ENCODE measurements at places on chromosomes 7 and 10.

GRCh38 chr10:103915796-103916195 lies 2.2 kb downstream of the STN1 start:
- no peak for DNase-seq

DNA sequence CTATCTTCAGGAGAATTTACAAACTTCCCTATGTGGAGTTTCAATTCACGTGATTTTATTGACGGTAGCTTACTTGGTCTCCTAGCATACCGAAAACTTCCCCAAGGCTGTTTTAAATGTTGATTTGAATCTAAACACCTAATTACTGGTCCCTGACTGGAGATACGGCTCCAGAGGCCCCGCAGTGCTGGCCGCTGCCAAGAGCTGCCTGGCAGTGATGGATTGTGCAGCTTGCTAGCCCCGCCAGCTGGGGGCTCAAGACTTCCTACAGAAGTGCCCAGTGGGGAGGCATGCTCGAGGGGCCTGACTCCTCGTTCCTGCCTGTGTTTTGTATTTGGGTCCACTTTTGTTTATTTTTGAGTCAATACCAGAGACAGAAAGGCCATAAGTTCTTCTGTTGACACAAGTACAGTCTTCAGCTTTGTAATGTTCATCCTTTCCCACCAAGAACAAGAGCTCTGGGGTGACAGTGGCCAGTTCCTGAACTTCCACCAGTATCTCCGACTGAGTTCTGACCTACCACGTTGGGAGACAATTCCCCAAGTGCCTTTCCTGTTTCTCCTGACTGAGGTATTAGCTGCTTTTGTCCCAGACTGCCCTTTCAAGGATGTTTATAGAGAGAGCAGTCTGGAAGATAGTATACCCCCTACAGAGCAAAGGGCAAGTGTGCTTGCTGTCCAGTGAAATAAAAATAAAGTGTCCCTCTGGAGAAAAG lies 80.7 kb upstream of the CXCL12 start:
- no peak for DNase-seq

DNA sequence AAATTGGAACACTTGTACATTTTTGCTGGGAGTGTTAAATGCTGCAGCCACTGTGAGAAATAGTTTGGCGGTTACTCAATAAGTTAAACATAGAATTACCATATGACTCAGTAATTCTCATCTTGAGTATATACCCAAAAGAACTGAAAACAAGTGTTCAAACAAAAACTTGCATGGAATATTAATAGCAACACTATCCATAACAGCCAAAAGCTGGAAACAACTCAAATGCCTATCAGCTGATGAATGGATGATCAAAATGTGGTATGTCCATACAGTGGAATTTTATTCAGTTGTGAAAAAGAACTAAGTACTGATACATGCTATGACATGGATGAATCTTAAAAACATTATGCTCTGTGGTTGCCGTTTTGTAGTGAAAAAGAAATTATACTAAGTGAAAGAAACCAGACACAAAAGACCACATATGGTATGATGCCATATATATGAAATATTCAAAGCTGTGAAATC lies 63.0 kb upstream of the SP4 start:
- DNase-seq: no peak

DNA sequence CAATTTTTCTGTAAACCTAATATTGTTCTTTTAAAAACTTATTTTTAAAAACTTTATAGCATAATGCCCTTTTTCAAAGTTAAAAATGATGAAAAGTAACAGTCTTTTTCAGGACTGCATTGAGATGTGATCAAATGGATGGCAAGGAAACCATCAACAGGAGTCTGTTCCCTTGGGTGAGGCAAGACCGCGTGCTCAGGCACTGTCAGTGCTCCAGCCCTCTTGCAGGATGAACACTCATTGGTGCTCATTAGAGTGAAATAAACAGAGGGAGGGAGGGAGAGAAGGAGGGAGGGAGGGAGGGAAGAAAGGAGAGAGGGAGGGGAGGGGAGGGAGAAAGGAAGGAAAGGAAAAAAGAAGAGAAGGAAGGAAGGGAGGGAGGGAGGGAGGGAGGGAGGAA lies 145.7 kb upstream of the CHST15 start:
- DNase-seq: no peak

- DNase-seq: no peak
Observed at GRCh38 chr7:142111499-142111898, at the start of gene MGAM2. Gene MGAM2, plus strand, starts transcription at chr7:142111718. Its CDS starts 5,156 bp downstream, at chr7:142116874.

DNA sequence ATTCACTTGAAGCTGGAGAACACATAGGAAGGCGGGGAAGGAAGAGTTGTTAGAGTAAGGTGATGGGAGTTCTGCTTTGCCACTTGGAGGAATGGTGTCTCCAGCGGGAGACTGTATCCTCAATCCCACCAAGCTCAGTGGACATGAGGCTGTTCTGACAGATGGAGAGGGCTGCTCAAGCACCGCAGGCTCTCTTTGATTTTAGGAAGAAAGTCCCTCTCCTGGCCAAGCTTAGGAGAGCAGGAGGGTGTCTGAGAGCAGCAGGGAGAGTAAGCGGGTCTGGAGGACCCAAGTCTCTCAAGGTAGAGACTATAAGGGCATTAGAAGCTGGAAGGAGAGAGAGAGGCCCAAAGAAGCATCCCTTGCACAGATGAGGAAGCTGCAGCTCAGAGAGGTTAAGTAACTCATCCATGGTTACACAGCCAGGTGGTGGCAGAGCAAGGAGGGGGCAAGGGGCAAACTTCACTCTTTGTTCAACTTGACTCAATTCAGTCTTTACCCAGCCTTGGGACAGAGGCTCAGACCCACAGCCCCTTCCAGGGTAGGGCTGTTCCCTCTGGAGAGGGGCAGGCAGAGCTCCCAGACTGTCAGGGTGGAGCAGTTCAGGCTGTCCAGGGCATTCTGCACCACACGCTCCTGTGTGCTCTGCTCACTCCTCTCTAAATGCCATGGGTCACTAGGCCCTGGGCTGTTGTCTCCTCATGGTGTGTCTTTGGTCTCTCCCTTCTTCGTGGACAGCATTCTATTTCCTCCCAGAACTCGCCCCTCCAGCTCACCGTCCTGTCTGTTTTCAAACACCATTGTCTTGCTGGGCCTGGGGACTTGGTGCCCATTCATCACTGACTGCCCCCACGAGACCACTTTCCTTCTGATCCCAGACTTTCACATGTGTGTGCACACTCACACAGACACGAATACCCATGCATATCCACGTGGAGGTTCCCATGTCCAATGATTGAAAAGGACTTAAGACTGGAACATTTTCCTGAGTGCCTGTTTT lies 8.9 kb downstream of the CHAT start:
- DNase-seq: no peak

GRCh38 chr7:424301-424935 lies 95.2 kb downstream of the PDGFA start:
- DNase-seq: no peak

DNA sequence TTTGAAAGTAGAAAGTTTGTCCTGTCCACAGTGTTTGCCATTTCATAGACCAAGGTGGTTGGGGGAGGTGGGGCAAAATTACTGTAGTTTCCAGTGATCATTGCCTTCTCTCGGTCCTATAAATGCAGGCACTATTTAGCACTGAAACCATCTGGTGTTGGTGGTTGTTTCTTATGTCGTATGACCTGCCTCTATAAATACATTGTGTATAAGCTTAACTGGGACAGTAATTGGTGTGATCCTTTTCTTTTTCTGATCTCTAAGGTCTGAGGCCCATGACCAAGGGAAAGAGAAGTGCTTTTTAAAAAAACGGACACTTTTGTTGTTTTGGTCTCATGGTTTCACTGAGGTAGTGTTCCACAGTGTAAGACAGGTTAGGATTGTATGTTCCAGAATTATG lies 63.1 kb downstream of the AUTS2 start:
- no peak for DNase-seq

DNA sequence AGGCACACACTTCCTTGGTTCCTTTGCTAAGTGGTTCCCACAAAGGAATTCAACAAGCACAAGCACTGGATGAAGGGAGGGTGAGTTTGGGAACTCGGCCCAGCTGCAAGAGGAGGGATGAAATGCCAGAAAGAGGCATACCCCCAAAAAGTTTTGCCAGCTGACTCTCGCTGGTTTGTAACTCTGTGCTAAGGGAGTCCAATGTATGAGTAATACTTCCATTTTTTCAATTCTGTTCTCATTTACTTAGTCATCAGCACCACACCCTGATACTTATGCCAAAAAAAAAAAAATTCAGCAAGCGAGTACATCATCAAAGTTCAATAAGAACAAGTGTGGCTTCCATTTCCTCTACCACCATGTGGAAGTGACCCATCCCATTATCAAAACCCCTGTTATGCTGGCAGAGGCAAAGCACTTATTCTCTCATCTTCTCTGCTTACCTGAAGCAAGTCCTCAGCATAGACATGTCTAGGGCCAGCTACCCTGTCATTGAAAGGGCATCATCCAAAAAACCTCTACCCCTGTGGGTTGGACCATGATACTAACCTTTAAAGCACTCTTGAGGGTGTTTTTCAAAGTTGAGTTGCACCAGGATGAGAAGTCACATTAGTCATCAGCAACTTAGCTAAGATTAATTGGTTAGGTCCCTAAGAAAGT lies 6.9 kb upstream of the HYCC1 start:
- DNase-seq: no peak

DNA sequence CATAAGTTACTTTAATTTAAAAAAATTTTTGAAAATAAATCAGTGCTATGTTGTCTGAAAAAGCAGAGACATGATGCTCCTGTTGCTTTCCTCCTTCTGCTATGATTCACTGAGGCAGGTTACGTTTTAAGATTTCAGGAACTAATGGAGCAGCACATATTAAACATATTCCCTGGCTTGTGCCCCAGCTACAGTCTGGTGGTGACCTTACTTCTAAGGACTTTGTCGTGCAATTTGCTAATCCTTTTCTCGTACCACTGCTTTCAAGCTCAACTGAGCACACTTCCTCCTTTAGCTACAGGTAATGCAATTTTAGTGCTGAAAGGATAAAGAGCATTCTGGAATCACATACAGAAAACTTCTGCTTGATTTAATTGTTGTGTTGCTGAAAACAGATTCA lies 16.2 kb upstream of the PRR15 start:
- no peak for DNase-seq

GRCh38 chr7:19293431-19293830 lies 148.2 kb upstream of the FERD3L start:
- DNase-seq: no peak

DNA sequence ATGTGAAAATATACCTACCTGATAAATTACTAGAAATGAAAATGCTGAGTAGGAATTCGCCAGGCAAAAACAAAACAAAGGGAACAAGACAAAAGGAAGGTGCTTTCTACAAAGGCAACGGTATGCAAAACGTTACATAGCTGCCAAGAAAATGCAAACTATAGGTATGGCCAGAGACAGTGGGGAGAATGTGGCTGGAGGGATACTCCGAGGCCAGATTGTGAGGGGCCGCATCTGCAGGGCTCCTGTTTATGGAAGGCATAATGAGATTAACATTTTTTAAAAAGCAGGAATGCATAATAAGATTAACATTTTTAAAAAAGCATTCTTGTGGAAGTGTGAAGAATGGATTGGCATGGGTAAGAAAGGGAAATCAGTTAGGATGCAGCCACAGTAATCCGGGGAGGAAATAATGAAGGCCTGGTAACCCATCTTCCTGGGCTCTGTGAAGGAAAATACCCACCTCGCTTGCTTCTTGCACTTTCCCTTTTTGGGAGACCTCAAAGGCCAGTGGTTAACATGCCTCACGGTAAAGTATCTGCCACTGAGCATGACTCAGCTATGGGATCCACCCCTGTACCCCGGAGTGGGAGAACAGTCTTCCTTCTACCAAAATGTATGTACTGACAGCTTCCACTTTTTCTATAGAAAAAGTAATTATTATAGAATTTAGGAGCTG lies 145.8 kb upstream of the LRRN3 start:
- DNase-seq: no peak

DNA sequence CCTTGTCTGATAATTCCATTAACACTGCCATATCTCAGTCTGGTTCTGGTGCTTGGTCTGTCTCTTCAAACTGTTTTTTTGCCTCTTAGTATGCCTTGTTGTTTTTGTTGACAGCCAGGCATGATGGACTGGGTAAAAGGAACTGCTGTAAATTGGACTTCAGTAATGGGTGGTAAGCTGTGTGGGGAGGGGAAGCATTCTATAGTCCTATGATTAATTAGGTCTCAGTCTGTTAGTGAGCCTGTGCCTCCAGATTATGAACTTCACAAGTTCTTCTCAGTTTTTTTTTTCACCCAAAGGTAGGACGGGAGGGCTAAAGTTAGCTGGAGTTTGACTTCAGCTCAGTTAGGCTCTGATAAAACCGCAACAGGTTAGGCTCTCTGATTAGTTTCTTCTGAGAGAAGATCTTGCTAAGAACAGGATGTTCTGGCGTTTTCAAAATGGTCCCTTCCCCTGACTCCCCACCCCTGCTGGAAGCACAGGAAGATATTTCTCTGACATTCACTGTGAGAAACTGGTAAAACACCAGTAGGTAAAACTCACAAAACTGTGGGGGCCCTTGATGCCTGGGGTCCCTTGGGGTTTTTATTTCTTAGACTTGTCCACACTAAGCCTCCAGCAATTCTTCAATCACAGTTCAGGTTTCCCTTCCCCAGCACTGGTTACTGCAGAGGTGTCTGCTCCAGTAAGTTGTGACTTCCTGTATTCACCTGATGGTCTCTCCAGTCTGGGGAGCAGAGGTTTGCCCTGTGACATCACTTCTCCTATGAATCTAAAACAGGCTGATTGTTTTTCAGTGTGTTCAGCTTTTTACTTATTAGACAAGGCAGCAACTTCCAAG lies 43.3 kb upstream of the CCDC71L start:
- DNase-seq: no peak

DNA sequence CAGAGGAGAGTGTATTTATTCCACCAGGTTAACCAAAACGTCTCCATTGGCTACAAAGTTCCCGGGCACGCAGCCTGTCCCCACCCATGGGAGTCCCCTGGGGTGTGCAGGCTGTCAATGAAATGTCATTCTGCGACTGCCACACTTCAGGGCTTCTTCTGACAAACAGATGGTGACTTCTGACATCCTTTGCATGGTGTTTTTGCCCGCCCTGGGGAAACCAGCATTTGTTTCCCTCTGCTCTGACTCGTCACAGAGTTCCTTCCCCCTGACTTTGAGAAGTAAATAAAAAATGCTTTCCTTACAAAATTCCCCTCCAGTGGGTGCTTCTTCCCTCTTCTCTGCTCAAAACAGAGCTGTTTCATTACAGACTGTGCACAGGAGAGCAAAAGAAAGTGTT lies 38.2 kb downstream of the TNS3 start:
- no peak for DNase-seq

DNA sequence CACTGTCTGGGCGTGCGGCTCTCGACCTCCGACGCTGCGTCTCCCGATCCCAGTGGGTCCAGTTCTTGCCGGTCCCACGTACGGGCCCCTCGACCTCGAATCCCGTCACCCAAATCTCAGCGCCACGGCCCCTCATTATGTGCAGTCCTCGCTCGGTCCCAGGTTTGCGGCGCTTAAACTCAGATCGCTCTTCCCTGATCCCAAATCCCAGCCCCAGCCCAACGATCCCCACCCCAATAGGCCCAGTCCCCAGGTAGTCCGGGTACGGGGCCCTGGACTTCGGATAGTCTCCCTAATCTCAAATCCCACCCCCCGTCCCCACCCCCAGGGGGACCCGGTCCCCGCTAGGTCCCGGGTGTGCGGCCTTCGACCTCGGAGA lies 666 bp downstream of the HNRNPF start:
- no peak for DNase-seq
